ENCODE measurements at places on chromosomes 3 and 15.

GRCh38 chr15:78757636-78757905 is 53.7 kb downstream of the ADAMTS7 start:
- no peak for DNase-seq

DNA sequence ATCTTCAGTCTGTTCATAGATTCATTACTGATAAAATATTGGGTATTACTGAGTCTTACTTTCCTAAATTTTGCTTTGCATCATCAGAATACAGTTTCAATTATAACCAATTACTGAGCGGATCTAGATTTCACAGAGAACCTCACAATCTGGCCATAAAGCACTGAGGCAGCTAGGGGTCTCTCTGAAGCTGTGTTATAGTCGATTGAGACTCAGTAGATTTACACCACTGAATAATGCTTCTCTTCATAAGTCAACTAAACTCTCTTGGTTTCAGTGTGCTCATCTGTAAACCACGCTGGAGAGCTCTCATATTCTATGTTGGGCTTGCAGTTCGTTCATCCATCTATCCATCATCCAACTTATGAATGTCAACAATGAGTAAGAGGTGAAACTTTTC is 180.6 kb downstream of the GREM1 start:
- DNase-seq: no peak

GRCh38 chr3:187623285-187623814 is 46.8 kb downstream of the SST start:
- no peak for DNase-seq

- no peak for DNase-seq
These were observed 16.1 kb downstream of the CPOX start for GRCh38 chr3:98577178-98577895.

- no peak for DNase-seq
These were observed 203.9 kb downstream of the MINAR1 start for GRCh38 chr15:79635897-79636561.

- no peak for DNase-seq
These were observed 50.0 kb upstream of the GSK3B start for GRCh38 chr3:120144267-120144666.

DNA sequence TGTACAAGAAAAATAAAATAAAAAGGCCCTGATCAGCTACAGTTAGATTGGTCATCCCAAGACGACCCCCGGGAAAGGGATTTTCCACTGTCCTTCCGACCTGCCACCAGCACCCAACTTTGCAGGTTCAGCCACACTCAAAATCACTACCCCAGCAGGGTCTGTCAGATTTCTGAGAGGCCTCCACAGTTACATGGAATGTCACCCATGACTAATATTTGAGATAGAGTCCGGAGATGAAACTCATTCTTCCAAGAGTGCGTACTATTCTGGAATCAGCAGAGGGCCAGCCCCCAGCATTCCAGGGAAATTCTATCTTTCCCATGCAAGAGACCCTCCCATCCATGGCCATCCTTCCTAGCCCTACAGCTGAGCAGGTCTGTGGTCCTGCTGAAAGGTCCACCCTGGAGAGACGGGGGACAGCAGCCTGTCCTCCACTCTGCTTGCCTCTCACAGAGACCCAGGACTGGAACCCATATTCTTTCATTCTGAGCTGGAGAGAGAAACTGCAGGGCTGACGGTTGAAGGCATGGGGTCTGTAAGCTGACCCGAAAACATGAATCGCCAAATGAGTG is 5.8 kb downstream of the LIPC start:
- DNase-seq: no peak

- no peak for DNase-seq
These were observed 24.4 kb downstream of the IL5RA start for GRCh38 chr3:3085782-3086181.

DNA sequence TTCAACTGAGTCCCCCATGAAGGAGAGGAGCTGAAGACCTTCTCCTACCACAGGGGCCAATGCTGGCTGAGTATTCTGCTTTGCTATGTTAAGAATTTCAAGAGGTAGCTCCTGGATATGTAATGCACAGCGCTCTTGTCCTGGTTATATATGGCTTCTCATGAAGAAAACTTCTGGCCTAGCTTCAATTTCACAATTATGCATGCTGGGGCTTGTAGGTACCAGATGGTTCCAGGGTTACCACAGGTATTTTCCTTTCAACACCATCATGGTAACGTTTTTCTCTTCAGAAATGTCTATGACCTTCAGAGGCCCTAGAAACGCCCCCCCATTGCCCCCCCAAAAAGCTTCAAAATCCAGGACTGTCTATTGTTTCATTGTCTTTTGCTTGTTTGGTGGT is 311.7 kb upstream of the ICE2 start:
- DNase-seq: no peak

GRCh38 chr3:72077473-72078259 is 292.7 kb upstream of the PROK2 start:
- DNase-seq: no peak

- DNase-seq: no peak
These were observed 583.8 kb upstream of the NECTIN3 start for GRCh38 chr3:110487840-110488239.

DNA sequence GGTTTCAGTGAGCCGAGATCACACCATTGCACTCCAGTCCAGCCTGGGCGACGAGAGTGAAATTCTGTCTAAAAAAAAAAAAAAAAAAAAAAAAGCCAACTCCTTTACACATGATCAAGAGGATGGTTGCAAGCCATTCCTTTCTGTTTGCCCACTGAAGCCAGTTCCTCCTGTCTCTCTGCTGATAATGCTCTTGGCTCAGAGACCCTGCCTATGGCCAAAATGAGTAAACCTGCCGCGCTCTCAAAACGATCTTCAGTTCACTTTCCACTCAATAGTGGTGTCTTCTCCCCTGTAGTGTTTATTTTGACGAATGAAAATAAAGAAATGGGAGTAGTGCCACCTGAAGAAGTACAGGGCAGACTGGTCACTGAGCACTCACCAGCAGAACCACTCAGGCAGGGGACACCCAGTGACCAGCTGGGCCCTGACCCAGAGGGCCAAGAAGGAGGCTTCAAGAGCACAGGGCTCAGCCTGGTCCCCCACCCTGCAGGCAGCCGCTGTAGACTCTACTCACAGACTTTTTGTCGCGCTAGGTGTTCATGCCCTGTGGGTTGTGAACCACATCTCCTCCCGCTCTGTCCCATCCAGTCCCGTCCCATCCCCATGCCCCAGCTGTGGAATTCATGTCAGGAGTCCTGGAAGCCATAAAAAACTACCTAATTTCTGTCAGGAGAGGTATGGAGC is 23.6 kb downstream of the GRAMD2A start:
- no peak for DNase-seq

DNA sequence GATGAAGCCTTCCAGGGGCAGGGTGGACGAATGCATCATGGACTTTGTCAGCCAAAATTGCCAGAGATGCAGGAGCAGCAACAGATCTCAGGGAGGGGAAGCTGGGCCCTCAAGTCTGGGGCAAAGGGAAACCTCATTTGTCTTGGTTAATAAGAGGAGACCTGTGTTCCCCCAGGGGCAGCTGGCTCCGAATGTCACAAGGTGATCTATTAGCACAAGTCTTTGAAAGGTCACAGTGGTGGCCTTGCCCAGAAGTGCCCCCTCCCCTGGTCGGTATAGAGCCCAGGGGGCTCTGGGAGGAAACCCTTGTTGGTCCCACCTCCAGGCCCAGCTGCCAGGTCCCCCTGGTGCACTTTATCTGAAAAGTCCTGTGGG is 46.2 kb downstream of the ABTB1 start:
- no peak for DNase-seq

DNA sequence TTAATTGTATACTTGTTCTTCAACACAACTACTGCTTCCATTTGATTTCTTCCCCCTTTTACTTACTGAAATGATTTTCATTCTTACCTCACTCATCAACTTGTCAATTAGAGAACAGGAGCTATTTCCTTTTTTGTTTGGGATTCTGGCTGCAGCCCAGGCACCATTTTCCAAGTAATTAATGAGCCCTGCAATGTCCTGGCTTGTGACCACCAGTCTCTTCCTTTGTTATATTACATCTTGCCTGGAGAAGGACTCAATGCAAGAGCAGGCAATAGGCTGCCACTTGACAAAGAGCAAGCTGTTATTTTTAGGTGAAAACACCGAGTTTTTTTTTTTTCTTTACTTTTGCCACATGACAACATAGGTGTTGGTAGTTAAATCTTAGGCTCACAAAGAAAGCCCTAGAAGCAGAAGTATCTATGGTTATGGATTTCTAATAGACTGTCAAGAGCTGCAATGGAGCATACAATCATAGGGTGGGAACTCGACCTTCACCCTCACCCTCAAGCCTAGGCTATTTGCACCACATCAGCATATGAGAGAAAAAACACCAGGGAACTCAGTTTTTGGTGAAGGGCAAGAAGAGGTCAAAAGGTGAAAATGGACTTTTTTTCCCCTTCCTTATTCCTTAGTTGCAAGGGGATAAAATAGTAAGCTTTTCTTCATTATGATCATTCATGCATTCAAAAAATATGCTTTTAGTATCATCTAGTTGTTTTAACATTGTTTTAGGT is 114.9 kb downstream of the TNIK start:
- DNase-seq: no peak

- no peak for DNase-seq
These were observed 194.9 kb downstream of the FOXP1 start for GRCh38 chr3:71388535-71389120.

- DNase-seq: no peak
These were observed 897 bp downstream of the RAD54L2 start for GRCh38 chr3:51539291-51539941.

- no peak for DNase-seq
These were observed 158.0 kb upstream of the TMC3 start for GRCh38 chr15:81532001-81532400.

DNA sequence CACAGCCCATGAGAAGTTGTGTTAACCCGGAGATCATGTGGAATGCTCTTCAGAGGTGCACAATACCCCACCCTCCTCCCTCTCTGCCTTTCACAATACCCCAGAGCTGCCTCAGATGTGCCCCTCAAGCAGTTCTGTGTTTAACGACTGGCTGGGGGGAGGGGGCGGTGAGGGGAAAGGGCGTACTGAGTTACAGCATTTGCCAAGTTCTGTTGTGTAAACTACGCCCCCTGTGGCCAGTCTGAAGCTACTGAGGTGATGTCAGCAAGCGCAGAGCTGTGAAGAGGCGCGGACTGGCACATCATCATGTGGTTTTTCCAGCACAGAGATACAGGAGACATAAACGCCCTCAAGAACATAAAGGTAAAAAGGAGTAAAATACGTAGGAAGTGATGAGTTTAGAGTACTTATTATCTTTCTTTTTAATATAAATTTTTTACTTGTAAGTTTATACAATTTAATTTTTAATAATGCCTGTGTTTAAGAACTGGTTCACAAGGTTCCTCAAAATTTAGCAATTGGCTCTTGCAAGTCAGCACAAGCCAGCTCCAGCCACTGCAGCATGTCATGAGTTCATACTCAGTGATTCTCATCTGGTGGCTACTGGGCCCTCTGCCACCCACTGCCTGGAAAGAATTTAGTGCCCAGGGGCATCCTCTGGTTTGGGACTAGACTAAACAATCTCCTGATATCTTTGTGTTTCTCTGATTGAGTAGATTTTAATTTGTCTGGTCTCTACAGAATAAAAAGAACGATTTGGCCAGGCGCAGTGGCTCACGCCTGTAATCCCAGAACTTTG is 1.7 kb downstream of the EPB42 start:
- no peak for DNase-seq

- no peak for DNase-seq
These were observed 296.0 kb upstream of the MDFIC2 start for GRCh38 chr3:70608434-70608833.

DNA sequence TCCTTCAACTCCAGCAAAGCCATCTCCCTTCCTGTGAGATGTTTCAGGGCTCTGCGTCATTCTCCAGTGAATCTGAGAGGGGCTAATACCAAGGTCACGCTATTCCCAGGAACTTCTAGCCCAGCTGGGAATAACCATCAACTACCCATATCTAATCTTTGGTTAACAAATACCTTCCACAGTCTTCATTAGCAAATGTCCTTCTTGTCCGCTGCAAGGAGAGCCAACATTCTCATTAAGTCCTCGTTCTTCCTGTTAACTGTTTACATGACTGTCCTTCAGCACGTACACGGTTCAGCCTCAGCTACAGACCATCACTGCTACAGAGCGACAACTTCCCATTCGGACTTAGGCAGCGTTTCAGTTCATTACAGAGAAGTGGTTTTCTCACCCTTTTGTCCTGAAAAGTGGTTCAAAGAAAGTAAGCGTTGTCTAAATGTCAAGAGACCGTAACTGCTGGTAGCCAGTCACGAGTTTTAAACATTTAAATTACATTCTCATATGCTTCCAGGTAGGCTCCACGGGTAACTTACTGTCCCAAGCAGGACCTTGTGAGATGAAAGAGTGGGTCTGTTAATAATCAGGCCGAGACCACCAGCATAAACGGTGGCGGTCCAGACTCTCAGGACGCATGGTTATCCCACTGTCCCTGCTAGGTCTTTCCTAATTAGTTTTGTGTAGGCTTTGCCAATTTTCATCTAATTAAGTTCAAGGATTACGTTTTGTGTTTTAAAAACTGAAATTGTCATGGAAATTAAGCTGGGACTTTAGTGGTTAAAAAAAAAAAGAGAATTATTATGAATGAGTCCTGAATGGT is 63.8 kb downstream of the CHSY1 start:
- DNase-seq: no peak

DNA sequence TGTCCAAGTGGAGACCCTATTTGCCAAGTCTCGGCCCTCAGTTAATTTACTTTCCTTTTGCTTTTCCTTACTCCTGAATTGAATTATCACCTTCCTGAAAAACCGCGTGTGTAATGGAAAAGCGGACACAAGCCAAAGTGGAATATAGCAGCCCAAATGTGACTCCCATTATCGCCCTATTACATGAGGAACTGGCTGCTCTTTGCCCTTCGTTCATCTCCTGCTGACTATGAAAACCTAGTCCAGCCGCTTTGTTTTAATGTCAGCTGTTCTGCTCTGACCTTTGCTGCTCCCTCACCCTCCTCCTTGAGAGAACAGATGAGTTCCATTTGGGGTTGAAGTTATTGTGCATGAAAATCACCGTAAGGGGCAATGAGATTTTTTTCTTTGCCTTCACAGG is 632.7 kb upstream of the SUCLG2 start:
- no peak for DNase-seq

DNA sequence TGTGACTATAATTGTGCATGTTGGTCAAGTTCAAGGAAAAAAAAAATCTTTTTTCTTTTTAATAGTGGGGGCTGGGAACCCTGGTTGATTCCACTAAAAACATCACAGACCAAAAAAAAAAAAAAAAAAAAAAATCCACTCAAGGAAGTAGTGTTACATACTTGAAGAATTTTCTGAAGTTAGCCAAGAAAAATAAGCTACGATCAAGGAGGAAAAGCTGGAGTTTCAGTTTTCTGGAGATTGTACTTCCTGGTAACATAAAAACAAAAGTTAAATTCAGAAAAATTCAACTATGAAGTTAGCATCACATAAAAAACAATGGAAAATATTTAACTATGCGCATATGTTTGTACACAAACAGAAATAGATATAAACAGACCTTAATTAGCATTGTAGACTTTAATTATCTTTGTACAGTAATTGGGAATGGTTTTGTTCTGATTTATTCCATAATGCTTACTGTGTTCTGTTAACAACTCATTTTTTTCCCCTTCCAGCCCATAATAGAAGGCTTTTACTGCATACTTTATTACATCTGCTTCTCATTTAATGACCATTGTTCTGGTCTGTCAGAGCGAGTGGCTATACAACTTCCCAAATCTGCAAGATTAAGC is 194.3 kb downstream of the RORA start:
- DNase-seq: no peak

Data from activated CD4-positive, CD25-positive, alpha-beta regulatory T cell (primary cell).